ENCODE measurements at places on chromosomes 4 and X. TPM values are rescaled to one million over a fixed set of nuclear protein-coding genes. Genes with fewer than 3 reads are reported as not detected.

The RPL34 gene
- 803 TPM for total RNA-seq

The PAGE1 gene
- total RNA-seq, result not detected

The TMEM33 gene
- total RNA-seq, result 25.2 TPM

GRCh38 chr4:17066972-17067371 lies 168.5 kb upstream of the LDB2 start:
- H3K27me3 ChIP-seq, result no peaks in the 10 kb centered on the region
- no peak overlapping the region for H3K27ac ChIP-seq
- DNase-seq, result peak; percentile 80
- H3K36me3 ChIP-seq, result no peaks in the 10 kb centered on the region

DNA sequence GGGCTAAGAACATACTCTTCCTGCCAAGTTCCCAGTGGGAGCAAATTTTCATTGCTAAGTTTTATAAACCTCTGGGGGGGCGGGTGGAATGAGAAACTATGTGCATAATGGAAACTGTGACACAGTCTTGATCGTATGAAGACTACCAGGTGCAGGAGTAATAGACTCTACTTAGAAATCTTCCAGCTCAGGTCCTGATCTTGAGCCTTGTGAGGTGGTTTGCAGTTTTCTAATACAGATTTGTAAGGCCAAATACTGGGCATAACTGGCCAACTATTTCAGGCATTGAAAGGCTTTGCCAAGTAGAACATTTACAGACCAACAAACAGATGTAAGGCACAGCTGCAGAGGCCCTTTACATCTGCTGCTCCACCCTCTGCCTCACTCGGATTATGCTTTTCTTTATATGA lies 89.7 kb upstream of the CBR4 start:
- H3K4me3 ChIP-seq, result no peak overlapping the region
- no peaks in the 10 kb centered on the region for H3K27me3 ChIP-seq
- no peak overlapping the region for H3K27ac ChIP-seq
- DNase-seq, result no peak
- no peaks in the 10 kb centered on the region for H3K36me3 ChIP-seq
- no peaks in the 10 kb centered on the region for H3K4me1 ChIP-seq

- H3K36me3 ChIP-seq, result no peaks in the 10 kb centered on the region
- no peak overlapping the region for H3K27ac ChIP-seq
- H3K27me3 ChIP-seq, result no peaks in the 10 kb centered on the region
- DNase-seq, result no peak
- H3K4me1 ChIP-seq, result no peaks in the 10 kb centered on the region
These were observed 66.9 kb upstream of the GRID2 start for GRCh38 chr4:92236877-92237276.

- no peaks in the 10 kb centered on the region for H3K27me3 ChIP-seq
- no peak for DNase-seq
- H3K27ac ChIP-seq, result no peak overlapping the region
- H3K36me3 ChIP-seq, result no peaks in the 10 kb centered on the region
These were observed 36.1 kb downstream of the DMD start for GRCh38 chrX:33175201-33175600.

- no peaks in the 10 kb centered on the region for H3K27me3 ChIP-seq
- H3K27ac ChIP-seq, result peak overlapping the region; percentile 22
- peaks cover 6% of the 10 kb centered on the region for H3K36me3 ChIP-seq
- H3K4me3 ChIP-seq, result no peak overlapping the region
- no peaks in the 10 kb centered on the region for H3K4me1 ChIP-seq
- no peak for DNase-seq
These were observed 13.3 kb downstream of the SPCS3 start for GRCh38 chr4:176333076-176333475.

GRCh38 chr4:48899950-48900349 lies 6.6 kb downstream of the OCIAD2 start:
- H3K36me3 ChIP-seq, result no peaks in the 10 kb centered on the region
- no peaks in the 10 kb centered on the region for H3K27me3 ChIP-seq
- no peak overlapping the region for H3K4me3 ChIP-seq
- peak; percentile 83 for DNase-seq
- no peak overlapping the region for H3K27ac ChIP-seq

The SSX1 gene
- total RNA-seq, result not detected

DNA sequence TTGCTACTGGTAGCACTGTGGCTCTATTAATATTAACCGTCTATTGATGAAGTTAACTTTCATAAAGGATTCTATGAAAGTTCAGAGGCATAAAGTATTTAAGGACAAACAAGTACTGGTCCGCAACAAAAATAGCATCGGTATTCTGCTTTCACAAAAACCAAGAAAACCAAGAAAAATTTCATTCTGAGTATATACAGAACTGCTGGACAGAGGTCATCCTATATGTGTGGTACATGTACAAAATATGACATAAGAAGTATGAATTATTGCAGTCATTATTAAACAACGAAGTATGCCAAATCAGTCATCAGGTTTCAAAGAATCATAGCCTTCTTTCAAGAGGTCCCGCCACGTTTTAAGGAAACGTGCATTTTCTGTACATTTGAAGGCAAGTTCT lies 2.4 kb downstream of the C4orf46 start:
- peaks cover 5% of the 10 kb centered on the region for H3K4me1 ChIP-seq
- no peaks in the 10 kb centered on the region for H3K27me3 ChIP-seq
- H3K27ac ChIP-seq, result no peak overlapping the region
- no peak for DNase-seq
- H3K4me3 ChIP-seq, result no peak overlapping the region
- H3K36me3 ChIP-seq, result no peaks in the 10 kb centered on the region

DNA sequence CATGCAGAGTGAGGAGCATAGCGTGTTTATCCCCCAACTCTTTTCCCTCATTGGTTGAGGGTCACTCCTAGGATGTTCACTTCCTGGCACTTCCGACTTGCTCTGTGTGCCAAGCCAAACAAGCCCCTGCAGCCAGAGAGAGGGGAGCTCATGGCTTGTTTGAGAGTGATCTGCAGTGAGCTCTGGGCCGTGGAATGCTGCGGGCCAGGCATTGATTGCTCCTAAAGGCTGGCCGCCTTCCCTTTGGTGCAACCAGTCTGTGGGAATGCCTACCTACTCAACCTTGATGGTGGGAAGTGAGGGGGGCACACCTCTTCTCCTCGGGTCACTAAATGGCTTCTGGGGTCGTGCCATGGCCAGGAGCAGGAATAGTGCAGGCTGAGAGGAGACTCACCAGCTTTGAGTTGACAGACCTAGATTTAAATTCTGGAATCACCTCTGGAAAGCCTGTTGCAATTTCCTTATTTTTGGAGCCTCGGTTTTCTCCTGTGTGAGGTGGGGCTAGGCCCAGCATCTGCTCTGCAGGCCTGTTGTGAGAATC lies 152.0 kb upstream of the STX18 start:
- no peak for DNase-seq
- peaks cover 12% of the 10 kb centered on the region for H3K4me1 ChIP-seq
- no peaks in the 10 kb centered on the region for H3K27me3 ChIP-seq

The LARP1B gene
- total RNA-seq, result 16.7 TPM

GRCh38 chrX:134174859-134175258 lies 62.1 kb upstream of the CCDC160 start:
- no peaks in the 10 kb centered on the region for H3K27me3 ChIP-seq
- H3K36me3 ChIP-seq, result no peaks in the 10 kb centered on the region
- H3K27ac ChIP-seq, result no peak overlapping the region

The LANCL3 gene
- 0.33 TPM for total RNA-seq

The MAOB gene
- total RNA-seq, result 0.67 TPM

GRCh38 chr4:38233727-38234480 lies 273.7 kb downstream of the PTTG2 start:
- DNase-seq, result no peak
- H3K36me3 ChIP-seq, result no peaks in the 10 kb centered on the region
- H3K27me3 ChIP-seq, result no peaks in the 10 kb centered on the region
- no peak overlapping the region for H3K4me3 ChIP-seq
- H3K4me1 ChIP-seq, result no peaks in the 10 kb centered on the region

The ADH4 gene
- total RNA-seq, result not detected

- no peak overlapping the region for H3K4me3 ChIP-seq
- no peaks in the 10 kb centered on the region for H3K27me3 ChIP-seq
- DNase-seq, result peak; percentile 27
- no peak overlapping the region for H3K27ac ChIP-seq
- H3K4me1 ChIP-seq, result peaks cover 18% of the 10 kb centered on the region
These were observed 17.3 kb downstream of the TBC1D14 start for GRCh38 chr4:6926681-6927478.

DNA sequence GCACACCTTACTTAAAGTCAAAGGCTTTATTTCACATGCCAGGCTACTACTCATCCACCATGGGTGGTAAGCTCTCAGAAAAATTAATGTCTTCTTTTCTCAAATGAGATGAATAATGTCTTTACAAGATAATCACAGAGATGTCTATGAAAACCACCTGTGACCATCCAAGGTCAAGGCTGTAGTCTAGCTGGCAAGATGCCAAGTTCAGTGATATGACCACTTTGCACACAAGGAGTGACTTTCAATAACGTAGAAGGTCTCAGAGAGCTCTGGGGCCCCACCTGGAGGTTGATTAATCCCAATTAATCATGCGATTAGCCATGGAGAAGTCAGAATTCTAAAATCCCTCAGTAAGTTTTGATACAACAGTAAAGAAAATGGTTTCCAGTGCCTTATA lies 20.5 kb downstream of the ANOS1 start:
- no peaks in the 10 kb centered on the region for H3K4me1 ChIP-seq
- no peak overlapping the region for H3K27ac ChIP-seq
- DNase-seq, result no peak
- no peak overlapping the region for H3K4me3 ChIP-seq
- no peaks in the 10 kb centered on the region for H3K36me3 ChIP-seq
- H3K27me3 ChIP-seq, result no peaks in the 10 kb centered on the region

The CFI gene
- total RNA-seq, result 3.2 TPM

GRCh38 chr4:80006935-80007744 lies 65.9 kb downstream of the ANTXR2 start:
- H3K4me1 ChIP-seq, result peaks cover 8% of the 10 kb centered on the region
- peaks cover 16% of the 10 kb centered on the region for H3K36me3 ChIP-seq
- H3K4me3 ChIP-seq, result no peak overlapping the region

The UCP1 gene
- total RNA-seq, result not detected

GRCh38 chrX:155148724-155149537 lies 67.3 kb upstream of the VBP1 start:
- no peak overlapping the region for H3K27ac ChIP-seq
- no peak overlapping the region for H3K4me3 ChIP-seq
- peak; percentile 1 for DNase-seq
- H3K4me1 ChIP-seq, result peaks cover 4% of the 10 kb centered on the region
- no peaks in the 10 kb centered on the region for H3K36me3 ChIP-seq

DNA sequence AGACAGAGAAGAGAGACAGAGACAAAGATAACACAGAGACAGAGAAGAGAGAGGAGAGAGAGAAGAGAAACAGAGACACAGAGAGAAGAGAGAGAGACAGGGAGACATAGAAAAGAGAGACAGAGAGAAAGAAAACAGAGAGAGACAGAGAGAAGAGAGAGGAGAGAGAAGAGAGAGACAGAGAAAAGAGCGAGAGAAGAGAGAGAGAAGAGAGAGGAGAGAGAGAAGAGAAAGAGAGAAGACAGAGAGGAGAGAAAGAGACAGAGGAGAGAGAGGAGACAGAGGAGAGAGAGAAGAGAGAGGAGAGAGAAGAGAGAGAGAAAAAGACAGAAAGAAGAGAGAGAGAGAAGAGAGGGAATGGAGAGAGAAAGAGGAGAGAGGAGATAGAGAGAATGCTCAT lies 601.1 kb upstream of the PRKX start:
- H3K27ac ChIP-seq, result no peak overlapping the region
- no peaks in the 10 kb centered on the region for H3K4me1 ChIP-seq
- no peak for DNase-seq
- H3K36me3 ChIP-seq, result no peaks in the 10 kb centered on the region
- no peaks in the 10 kb centered on the region for H3K27me3 ChIP-seq

- H3K36me3 ChIP-seq, result no peaks in the 10 kb centered on the region
- H3K27ac ChIP-seq, result no peak overlapping the region
- DNase-seq, result peak; percentile 6
- H3K4me1 ChIP-seq, result peaks cover 5% of the 10 kb centered on the region
- no peak overlapping the region for H3K4me3 ChIP-seq
These were observed 209.3 kb downstream of the GPC3 start for GRCh38 chrX:133776072-133776471.

DNA sequence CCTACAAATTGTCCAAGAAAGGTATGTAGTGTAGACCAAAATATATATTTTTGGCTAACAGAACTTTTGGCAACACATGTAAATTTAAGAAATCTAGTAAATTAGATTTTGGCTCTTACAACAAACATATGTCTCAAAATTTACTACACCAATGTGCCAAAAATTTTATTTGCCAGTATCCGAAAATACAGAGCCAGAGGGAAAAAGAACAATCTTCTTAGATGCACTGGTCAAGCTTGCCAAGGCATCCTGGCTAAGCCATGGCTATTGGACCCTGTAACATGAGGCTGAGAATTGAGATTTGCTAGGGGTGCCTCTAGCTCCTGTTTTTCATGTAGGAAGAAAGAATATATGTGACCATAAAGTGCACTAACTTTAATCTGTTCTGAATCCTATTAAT lies 91.8 kb downstream of the GABRG1 start:
- no peaks in the 10 kb centered on the region for H3K27me3 ChIP-seq
- H3K4me3 ChIP-seq, result no peak overlapping the region
- no peaks in the 10 kb centered on the region for H3K4me1 ChIP-seq
- no peaks in the 10 kb centered on the region for H3K36me3 ChIP-seq

All from cardiac muscle cell (in vitro differentiated cells and primary cell).